ENCODE measurements at places on chromosomes 16 and 17.

DNA sequence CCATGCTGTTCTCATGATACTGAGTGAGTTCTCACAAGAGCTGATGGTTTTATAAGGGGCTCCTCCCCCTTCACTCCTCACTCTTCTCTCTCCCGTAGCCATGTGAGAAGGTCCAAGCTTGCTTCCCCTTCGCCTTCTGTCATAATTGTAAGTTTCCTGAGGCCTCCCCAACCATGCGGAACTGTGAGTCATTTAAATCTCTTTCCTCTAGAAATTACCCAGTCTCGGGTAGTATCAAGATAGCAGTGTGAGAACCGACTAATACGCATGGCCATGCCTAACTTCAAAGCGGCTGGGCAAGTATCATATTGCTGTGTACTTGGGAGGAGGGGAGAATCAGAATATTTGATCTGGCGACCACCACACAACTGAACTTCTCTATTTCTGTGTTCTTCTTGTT is 88.3 kb downstream of the PRKCB start:
- DNase-seq = no peak

GRCh38 chr17:29574732-29575510 is 6.4 kb downstream of the TP53I13 start:
- no peak for DNase-seq

DNA sequence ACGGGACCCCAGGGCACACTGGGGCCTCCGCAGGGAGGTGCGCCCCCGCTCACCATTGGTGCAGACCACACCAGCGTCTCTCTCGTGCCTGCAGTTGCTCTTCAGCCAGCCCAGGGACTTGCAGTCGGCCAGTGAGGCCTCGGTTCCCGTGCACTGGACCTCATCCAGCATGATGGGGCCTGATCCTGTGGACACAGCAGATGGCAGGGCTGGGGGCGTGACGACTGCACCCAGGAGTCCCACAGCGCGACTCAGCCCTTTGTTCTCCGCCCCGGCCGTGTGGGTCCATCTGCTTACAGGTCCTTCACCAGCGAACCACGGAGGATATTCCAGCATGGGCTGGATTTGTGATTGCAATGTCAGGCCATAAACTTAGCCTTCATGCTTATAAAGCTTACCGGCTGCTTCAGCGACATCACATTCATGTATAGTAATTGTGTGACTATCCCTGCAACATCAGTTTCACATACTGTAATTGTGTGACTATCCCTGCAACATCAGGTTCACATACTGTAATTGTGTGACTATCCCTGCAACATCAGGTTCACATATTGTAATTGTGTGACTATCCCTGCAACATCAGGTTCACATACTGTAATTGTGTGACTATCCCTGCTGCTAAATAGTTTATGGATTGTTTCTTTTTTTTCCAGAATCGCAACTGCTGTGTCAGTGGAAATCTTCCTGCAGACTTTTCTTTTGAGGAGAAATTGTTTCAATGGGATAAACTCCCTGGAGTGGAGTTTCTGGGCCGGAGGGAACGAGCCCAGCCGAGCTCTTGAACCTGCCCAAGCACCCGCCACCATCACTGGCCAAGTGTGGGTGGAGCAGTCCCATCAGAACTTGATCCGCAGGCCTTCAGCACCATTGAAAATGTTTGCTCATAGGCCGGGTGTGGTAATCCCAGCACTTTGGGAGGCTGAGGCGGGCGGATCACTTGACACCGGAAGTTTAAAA is 4.8 kb downstream of the LGALS3BP start:
- peak; percentile 74 for DNase-seq

DNA sequence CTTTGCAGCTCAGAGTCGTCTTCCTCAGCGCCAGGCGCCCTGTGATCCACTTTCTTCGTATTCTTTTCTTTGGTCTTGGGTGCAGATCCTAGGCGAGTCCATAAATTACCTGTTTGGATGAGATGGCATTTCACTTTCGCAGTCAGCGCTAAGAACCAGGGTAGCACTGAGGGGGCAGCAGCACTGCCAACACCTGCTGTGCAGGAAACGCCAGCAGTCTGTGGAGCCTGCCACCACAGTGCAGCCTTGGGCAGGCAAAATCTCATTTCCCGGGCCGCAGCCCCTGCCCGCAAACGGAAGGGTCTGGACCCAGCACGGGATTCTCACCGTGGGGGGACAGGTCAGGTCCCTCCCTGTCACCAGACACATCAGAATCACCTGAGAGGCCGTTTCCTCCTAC is 12.2 kb upstream of the ITGAE start:
- no peak for DNase-seq

DNA sequence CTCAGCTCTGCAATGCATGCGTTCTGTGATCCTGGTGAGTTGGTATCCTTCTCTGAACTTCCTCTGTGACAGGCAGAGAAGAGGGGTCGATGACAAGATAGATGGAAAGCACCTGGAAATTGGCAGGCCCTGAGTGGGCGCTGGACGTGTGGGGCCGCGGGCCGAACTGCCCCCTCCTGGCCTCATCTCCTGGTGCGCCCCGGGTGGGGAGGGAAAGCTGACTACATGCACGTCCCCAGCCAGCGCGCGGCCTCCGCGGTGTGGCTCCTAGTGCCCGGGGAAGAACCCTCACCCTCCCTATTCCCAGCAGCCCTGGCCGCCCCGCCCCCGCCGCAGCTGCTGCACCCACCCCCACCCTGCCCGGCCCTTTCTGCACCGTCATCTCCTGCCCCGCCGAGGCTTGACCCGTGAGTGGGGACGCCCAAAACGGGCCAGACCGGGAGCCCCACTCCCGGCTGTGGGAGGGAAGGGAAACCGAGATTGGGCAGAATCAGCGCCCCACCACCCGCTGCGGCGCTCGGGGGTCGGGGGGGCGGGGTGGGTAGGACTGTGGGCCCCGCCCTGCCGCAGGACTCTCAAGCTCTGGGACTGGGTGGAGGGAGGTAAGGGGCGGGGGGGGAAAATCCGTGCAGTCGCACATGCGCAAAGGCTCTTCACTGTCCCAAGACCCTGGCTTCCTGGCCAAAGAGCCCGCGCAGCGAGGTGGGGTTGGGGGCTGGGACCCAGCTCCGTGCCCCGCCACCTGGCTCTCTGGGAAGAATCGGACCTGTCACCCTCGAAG is at the start of gene NOL3:
Gene NOL3 (plus strand): TSS at position 371 of the 781 bp plus-strand sequence.
- DNase-seq = no peak

DNA sequence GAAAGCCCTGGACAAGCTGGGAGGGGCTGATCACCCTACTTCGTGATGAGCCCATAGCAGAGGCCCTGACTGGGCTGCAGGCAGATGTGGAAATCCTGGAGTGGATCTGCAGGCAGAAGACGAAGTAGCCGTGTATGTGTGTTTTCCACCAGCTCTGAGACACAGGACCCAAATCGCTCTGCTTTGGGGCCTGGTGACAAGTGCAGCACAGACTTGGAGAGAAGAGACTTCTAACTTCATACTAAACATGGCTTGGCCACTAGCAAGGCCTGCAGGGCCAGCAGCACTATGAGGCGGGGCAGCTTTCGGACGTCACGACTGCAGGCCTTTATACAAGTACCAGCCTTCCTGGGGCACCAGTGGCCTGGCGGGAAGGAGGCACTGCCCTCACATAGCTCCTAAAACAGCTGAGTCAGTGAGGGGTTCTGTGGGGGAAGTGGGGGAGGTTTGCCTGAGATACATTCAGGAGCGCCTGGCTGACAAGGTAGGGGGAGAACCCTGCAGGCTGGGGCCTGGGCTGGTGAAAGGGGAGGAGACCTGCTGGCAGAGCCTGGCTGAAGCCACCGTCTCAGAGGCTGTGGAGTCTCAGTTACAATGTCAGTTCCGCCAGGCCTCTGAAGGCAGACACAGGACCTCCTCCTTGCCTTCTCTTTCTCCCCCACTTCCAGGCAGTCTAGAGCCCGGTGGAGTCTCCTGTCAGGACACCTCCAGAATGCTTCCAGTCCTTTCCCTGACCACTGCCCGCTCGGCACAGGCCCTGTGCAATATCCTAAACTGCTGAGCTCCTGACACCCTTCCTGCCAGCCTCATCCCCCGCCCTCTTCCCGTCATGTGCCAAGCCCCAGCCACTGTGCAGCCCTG is 73.4 kb downstream of the WSB1 start:
- DNase-seq = no peak

- DNase-seq = no peak
Observed at GRCh38 chr17:8104911-8105310, 13.4 kb downstream of the ALOXE3 start.

DNA sequence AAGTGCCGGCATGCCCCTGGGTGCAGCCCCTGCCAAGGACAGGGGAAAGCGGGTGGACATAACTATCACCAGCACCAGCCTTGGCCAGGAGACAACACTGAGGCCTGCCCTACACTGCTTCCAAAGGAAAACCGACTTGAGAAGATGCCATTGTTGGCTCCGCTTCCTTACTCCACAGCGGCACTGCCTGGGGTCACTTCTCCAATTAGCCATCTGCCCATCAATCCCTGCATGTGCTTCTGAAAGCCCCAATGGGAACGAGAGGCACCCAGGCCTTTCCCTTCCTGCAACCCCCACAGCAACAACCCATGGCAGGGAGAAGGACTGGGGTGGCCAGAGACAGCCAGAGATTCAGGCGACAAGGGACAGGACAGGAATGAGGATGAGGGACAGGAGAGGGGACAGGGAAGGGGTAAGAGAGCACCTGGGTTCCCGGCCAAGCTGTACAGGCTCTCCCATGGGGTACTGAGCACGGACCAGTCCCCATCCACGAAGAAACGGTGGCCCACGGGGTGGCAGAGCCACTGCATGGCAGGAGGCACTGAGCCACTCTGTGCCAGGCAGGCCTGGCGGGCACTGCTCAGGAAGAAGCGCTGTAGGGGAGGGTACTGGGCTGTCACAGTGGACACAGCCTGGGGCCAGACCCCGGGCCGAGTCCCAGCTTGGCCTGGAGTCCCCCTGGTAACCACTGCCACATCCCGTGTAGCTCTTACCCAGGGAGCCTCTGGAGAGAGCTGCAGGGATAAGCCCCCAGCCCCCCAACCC is 21.2 kb downstream of the SREBF1 start:
- DNase-seq = no peak

GRCh38 chr17:63402431-63403212 is 43.5 kb downstream of the CYB561 start:
- no peak for DNase-seq

DNA sequence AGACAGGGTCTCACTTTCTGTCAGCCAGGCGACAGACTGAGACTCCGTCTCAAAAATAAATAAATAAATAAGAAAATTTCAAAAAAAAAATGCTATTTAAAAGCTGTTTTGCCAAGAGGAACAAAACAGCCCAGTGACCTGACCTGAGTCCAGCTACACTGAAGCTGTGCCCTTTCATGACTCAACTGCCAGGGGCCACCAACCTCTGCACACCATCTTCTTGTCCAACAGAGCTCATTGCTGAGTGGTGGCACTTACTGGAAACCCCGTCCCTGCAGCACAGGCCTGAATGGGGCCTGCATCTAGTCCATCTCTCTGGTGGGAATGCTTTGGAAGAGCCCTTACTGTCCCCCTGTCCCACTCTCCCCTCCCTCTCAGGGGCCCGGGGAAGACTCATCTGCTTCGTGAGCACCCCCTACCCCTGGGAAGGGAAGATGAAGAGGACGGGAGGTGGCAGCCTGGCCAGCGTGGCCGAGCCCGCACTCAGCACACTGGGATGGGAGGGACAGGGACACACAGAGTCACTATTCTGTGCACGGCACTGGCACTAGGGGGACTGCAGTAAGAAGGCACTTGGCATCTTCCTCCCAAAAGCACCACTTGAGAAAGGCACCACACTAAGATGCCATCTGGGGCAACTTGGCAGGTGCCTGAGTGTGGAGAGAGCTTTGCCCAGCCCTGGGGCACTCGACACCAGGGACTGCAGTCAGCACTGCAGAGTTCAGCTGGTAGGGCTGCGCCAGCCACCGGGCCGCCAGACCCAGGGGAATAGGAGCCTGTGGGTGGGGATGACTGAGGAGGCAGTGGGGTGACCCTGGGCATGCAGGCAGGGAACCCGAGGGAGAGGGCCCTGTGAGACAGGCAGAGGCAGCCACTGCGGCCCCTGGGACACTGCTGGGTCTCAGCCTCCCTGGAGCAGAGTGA is 13.5 kb downstream of the FBXO31 start:
- no peak for DNase-seq

- DNase-seq = no peak
Observed at GRCh38 chr17:76697702-76698465, 12.9 kb downstream of the MXRA7 start.

GRCh38 chr16:21083729-21084268 is 66.8 kb downstream of the DNAH3 start:
- no peak for DNase-seq

DNA sequence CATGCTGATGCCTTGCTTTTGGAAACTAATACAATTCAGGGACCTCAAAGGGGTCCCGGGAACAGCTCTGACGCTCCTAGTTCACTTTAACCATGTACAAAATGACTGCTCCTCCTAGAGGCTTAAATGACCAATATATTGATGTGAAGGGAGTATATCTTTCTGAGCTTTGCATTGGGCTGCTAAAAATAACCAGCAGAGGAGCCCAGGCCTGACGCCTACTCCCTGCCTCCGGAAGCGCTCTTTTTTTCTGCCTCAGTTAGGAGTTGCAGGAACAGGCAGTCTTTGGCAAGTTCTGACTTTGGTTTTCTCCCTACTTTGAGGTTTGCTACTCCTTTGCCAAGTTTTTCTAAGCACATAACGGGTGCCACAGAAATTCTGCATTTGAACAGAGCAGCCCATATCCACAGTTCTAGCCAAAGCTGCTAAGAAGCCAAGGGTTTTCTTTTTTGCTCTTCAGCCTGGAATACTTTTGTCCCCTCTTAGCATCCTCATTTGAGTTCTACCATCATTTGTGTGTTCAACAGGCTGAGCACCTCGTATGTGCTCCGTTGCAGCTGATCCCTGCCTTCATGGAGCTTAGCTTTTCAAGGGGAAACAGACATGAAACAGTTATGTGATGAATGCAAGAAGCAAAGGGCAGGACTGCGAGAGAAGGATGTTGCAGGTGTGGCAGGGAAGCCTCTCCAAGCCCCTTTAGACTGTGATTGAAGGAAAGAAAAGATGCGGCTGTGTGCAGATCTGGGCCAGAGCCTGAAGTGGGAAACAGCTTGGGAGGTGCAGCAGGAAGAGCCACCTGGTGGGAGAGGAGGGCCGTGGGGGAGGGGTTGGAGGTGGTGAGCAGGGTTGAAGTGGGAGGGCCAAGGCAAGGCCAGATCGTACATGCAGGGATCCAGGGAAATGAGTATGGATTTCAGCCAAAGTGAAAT is 2.8 kb upstream of the NAGPA start:
- DNase-seq = no peak

GRCh38 chr17:76276461-76277299 is 11.5 kb downstream of the UBALD2 start:
- no peak for DNase-seq

DNA sequence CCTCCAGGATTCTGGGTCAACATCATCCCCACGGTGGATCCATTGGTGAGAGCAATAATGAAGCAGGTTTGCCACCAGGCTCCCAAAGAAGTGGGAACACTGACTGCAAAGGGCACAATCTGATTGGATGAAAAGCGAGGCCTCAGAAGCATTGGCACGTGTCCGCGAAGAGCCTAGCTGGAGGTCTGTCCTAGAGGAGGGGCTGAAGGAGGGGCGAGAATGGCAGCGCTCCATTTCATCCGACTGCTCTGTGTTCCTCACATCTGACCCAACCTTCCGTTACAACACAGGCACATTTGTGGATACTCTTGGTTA is 79.9 kb downstream of the MRC2 start:
- DNase-seq = no peak

- DNase-seq = no peak
Observed at GRCh38 chr17:42078396-42079043, 19.8 kb downstream of the ZNF385C start.

GRCh38 chr17:65530523-65531255 is 30.8 kb downstream of the AXIN2 start:
- no peak for DNase-seq

GRCh38 chr17:31095236-31096105 is 694 bp downstream of the NF1 start:
- no peak for DNase-seq
